Stimulated activated CD4-positive, alpha-beta T cell treated with anti-CD3 and anti-CD28 coated beads, Interleukin-1b, Interleukin-23, amount 100 ng/mL, for 24 hours (primary cell): ENCODE measurements at places on chromosomes 6 and 20.

- DNase-seq: no peak
Observed at GRCh38 chr6:145506565-145506964, 228.8 kb downstream of the EPM2A start.

DNA sequence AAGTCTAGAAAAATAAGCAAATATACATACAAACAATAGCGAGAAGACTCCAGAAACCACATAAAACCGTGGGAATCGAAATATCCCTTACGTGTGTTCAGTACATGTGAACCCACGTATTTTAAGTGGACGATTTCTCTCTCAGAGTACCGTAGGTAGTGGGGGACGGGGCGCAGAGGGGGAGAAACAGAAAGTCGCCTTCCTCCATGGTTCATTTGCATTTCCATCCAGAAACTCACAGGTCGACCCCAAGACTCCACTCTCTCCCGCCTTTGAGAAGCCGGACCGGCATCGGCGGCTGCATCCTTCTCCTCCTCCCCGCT, 538 bp upstream of the ENPP1 start:
- DNase-seq: no peak

GRCh38 chr20:11521476-11522365, 396.0 kb upstream of the BTBD3 start:
- no peak for DNase-seq

DNA sequence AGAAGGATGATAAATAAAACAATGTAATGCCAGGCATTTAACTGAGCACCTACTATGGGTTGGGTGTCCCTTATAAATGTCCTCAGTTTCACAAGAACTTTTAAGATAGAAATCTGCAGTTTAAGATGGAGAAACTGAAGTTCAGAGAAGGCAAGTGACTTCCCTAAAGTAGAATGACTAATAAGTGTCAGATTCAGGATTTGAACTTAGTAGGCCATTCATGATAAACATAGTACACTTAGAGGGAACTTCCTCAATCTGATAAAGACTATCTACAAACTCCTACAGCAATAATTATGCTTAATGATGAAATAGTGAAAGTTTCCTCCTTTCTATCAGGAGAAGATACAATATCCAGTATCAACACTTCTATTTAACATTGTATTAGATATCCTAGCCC, 43.9 kb downstream of the NCR2 start:
- DNase-seq: no peak

DNA sequence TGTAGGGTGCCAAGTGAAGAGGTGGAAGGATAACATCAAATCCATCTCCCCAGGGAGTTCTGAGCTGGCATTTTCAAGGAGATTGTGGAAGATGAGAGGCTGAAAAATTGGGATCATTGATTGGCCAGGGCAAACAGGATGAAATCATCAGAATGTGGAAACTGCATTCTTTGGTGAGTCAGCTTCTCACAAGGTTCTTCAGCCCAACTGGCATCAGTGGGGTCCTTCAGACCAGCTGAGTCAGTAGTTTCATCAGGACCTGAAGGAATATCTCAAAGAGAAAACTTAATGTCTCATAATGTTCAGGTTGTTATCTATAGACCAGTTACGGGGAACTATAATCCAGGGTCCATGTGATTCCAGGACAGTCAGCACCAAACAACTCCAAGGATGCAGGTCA, 195.8 kb downstream of the HAO1 start:
- no peak for DNase-seq

GRCh38 chr6:36069573-36069972, 42.0 kb downstream of the MAPK14 start:
- DNase-seq: no peak

- no peak for DNase-seq
Observed at GRCh38 chr6:116313101-116313776, 33.5 kb upstream of the TSPYL1 start.

GRCh38 chr6:76134651-76135050, 62.2 kb upstream of the IMPG1 start:
- DNase-seq: no peak

GRCh38 chr6:12893036-12893435, 176.5 kb downstream of the PHACTR1 start:
- no peak for DNase-seq

DNA sequence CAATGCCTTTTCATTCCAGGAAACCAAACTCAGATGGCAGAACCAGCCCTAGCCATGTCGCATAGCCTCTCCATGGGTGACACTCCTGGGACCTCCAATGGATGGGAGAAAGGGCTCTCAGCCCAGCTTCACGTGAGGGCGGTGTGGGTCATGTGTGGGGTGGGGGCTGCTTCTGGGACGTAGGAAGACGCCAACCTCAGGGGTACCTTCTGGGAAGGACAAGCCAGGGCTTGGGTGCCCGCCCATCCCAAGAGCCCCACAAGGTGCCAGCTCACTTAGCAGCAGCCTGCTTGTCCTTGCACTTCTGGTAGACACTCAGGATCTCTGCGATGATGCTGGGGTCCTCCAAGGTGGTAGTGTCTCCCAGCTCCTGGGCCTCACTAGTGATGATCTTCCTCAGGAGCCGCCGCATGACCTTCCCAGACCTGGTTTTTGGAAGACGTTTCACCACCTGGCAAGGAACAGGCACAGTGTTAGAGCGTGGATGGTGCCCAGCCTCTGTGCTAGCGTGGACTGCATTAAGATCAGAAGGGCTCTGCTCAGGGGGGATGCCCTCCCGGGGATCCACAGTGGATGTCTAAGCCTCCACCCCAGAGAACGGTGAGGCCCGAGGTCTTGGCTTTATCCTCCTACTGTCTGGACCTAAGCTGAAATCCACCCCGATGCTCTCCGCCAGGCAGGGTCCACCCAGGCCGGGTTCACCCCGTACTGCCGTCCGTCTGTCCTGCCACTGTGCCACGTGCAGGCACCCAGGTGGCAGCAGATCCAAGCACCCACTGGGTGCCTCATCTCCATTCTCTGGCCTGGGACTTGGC, 15.1 kb upstream of the APMAP start:
- DNase-seq: no peak

DNA sequence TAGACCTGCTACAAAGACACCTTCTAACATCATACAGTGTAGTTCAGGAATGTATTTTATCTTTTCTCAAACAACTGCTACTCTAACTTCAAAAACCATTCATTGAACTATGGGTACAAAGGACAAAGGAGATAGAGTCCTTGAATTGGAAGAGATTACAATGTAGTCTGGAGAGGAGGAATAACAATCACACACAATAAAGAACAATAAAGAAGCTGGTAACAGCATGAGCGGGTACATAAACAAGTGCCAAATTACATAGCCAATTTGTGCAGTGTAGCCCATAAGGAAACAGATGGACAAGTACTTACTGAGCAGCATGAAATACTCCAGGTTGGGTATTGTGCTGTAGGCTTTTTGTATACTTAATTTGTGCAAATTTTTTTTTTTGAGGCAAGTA, 44.3 kb downstream of the OSTM1 start:
- no peak for DNase-seq

- no peak for DNase-seq
Observed at GRCh38 chr20:59443550-59443949, 143.1 kb downstream of the EDN3 start.

DNA sequence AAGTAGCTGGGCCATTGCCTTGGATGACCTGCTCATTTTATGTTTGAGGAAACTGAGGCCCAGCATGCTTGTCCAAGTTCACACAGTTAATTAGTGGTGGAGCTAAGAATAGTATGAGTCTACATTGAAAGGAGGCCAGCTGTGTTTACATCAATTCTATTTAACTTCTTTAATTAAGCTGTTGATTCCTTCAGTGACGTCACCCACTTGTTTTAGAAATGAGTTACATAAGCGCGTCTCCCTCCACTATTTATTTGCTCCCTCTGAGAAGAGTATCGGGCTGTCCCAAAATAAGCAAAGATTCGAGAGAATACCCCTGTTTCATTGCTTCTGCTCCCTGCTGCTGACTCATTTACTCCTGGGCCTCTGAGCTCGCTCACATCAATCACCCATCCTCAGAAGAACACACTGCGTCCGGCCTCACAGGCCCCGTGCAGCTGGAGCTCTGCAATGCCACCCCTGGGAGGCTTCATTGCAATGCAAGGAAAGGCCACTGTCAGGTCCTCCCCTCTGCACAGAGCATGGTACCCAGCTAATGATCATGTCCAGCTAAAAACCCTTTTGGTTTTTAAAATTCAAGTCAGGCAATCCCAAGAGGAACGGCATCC, 74.8 kb upstream of the BMP2 start:
- DNase-seq: no peak

DNA sequence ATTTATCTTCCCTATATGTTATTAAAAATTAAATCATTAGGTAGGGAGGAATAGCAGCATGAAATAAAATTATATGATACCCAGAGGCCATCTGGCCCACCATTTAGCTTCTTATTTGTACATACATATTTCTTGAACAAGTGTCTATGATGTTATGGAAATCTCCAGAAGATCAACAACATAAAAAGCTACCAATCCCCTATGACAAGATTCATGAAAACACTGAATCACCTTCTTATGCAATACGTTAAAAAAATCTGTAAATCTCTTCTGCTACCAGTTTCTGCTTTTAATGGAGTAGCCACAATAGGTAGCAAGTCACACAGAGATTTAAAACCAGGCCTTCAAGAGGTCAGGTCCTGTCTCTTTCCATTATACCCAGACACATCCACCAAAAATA, 125.8 kb upstream of the ENPP5 start:
- no peak for DNase-seq

- DNase-seq: no peak
Observed at GRCh38 chr6:165987483-165988301, 180.0 kb downstream of the TBXT start.

GRCh38 chr20:47290008-47290407, 66.5 kb downstream of the ZMYND8 start:
- DNase-seq: no peak

DNA sequence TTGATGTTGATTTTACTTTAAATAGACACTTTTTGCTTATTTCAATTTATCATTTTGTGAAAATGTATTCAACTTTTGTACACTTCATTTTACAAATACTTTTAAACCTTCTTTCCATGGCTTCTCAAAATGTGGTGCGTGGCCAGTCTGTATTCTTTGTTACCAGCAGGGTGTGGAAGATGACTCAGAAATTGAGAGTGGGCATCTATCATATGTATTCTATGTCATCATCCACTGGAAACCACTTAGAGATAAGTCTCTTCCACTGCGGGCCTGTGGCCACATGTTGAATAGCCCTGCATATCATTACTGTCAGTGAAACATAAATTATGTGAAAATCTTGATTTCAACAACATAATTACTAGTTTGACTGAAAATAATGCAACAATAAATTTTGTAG, 52.6 kb upstream of the MC3R start:
- no peak for DNase-seq

DNA sequence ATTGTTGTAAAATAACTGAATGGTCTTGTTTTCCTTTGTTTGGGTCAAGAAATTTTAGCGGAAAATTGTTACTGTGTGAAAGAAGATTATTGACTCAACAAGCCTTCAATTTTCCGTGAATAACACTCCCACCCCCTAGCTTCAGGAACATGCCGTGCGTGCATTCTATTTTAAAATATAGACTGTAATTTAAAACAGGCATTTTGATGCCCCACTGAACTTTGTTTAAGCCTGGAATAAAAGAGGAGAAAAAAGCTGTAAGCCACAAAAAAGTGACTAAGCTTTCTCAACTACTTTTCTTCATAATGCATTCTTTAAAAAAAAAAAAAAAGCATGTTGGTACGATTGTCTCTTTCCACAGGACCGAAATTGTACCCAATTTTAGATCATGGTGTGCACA, 166.0 kb downstream of the ARID1B start:
- no peak for DNase-seq

DNA sequence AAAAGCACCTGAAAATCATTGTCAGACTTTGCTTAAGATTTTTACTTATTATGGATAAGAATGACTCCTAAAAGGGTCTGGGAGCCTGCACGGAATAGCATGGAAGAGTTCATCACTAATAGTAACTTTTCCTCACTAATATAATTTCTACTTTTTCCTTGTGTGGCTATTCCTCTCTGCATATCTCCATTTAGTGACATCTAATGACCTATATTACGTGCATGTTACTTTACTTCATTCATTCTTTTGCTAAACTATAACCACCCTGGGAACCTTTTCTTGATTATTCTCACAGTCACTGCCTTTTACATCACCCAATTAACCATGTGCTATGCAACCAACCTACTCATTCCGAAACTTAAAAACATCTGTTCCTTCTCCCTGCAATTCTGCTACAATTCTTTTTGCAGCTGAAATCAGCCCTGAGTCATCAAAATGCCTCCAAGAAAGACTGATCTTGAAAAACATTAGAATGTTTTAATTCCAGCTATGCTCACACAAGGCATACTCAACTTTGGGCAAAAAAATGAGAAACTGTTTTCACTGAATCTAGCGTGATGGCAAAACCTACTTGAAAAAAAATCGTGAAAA, 313.3 kb downstream of the RNGTT start:
- no peak for DNase-seq

- no peak for DNase-seq
Observed at GRCh38 chr6:116511424-116512110, at the start of gene CALHM5. CALHM5 (plus strand) TSS chr6:116511639; CDS start chr6:116511697, 58 bp downstream.

- DNase-seq: no peak
Observed at GRCh38 chr6:167574431-167575151, 249.7 kb downstream of the TTLL2 start.

- DNase-seq: no peak
Observed at GRCh38 chr6:6007366-6008088, 802 bp upstream of the NRN1 start.

GRCh38 chr6:14781772-14782525, 463.9 kb upstream of the JARID2 start:
- DNase-seq: no peak

- no peak for DNase-seq
Observed at GRCh38 chr6:3229566-3230178, 2.2 kb upstream of the TUBB2B start.

GRCh38 chr6:41596096-41596685, 42.1 kb upstream of the MDFI start:
- DNase-seq: no peak

DNA sequence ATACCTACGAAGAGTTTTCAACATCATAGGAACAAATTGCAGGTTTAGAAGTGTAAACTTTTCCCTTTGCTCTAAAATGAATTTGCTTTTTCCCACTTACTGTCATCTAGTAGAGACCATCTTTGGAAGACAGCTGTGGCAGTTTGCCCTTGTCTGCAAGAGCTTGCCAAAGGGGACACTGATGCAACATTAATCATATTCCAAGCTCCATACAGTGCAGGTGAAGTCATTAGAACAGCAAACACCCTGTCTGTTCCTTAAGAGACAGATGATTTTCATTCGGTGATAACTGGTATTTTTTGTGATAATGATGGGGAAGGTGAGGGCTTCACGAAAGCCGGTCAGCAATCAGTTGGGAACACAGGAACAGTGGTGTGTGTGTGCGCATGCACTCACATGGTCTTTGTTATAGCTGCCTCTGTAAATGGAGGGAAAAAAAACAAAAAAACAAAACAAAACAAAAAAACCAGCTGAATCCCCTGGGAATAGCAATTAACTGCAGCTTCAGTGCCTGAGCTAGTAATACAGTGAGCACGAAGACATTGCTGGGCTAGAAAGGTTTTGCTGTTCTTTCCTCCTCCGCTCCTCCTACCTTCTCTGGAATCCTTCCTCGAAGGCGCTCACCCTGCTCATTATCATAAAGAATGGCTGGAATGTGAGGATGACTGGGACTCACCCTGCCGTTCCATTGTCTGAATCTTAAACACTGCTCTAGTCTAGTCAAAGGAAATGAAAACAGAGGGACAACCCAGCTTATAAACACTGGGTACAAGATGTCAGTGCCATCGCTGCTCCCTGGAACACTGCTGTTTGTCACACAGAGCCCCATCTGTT, 35.2 kb upstream of the KIF13A start:
- DNase-seq: no peak

- DNase-seq: no peak
Observed at GRCh38 chr6:48714699-48715098, 603.7 kb upstream of the PTCHD4 start.

GRCh38 chr6:140917911-140918310, 1214.8 kb upstream of the GJE1 start:
- DNase-seq: no peak
